ENCODE measurements at places on chromosomes 1 and 21.

- DNase-seq, result peak; percentile 94
Measured at GRCh38 chr21:24045775-24046215, 1561.5 kb downstream of the MRPL39 start.

- DNase-seq, result no peak
Measured at GRCh38 chr1:15696956-15697521, 12.9 kb downstream of the PLEKHM2 start.

- peak; percentile 44 for DNase-seq
Measured at GRCh38 chr1:223084464-223084866, 58.6 kb downstream of the TLR5 start.

GRCh38 chr21:27564684-27565301 lies 597.9 kb upstream of the ADAMTS5 start:
- DNase-seq, result peak; percentile 69

DNA sequence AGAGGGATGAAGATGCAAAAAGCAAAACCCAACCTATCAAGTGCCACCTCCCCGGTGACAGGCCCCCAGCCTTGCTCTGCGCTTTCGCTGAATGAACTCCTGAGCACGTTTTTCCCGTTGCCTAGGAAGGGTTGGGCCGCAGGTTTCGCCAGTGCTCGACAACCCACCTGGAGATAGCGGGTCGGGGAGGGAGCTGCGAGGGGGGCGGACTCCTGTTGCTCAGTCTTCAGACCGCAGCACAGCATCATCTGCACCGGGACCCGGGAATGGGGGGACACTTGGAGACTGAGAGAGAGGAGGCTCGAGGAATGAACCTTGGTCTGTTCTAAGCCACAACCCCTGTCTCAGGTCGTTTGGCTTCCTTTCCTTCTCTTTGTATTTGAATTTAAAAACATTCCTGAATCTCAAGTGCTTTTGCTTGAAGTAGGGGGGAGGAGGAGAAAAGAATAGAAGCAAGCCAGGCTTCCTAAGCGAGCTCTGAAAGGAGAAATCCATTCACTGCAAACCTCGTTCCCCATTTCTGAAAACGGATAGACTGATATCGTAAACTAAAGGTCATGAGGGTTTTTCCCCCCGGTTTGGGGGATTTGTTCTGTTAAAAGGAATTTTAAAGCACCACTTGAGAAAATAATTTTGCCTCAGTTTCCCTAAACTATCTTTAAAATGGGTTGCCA lies 1.2 kb downstream of the AK5 start:
- DNase-seq, result peak; percentile 8
